Heart left ventricle (tissue), 16 donors: ENCODE measurements at places on chromosomes 11 and 22.

DNA sequence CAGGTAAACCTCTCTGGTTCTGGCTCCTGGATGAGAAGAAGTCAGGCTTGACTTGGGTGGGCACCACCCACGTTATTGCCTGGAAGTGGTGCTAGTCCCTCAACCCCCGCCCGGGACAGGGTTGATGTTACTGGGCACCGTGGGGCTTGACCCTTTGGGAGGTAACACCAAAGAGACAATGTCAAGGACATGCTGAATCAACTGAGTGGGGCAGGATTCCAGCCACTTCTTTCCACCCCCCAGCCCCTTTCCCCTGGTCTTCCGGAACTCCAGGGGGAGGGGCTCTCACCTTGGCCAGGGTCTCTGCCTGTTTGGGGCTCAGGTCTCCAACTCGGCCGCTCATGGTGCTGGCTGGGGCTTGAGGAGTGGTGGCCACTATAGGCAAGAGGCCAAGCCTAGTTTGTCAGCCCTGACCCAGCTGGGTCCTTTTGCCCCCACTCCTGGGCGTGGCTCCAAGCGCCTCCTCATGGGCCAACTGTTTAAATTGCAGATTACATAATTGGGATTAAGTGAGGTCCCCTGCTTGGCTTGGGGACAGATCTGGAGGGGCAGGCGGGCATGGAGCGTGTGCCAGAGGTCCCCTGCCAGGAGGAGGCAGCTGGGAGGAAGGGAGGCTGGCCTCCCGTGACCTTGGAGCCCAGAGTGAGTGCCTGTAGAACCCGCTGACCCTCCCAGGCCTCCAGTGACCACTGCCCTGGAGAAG, at the start of gene SEC14L3:
TSS of gene SEC14L3 (minus strand) at position 402 of the 703 bp plus-strand sequence. CDS start at position 343, 59 bp downstream.
- no peaks in the 10 kb centered on the region for H3K4me1 ChIP-seq
- no peak for DNase-seq
- H3K36me3 ChIP-seq, result no peaks in the 10 kb centered on the region
- H3K4me3 ChIP-seq, result no peak within 1 kb of the TSS
- no peak within 1 kb of the TSS for H3K27ac ChIP-seq
- H3K27me3 ChIP-seq, result peaks cover 9% of the 10 kb centered on the region

- no peak overlapping the region for H3K4me3 ChIP-seq
- no peak overlapping the region for H3K27ac ChIP-seq
- H3K4me1 ChIP-seq, result peaks cover 12% of the 10 kb centered on the region
- H3K27me3 ChIP-seq, result no peaks in the 10 kb centered on the region
These were observed 24.9 kb downstream of the LRRC10B start for GRCh38 chr11:61533401-61533800.

- H3K27ac ChIP-seq, result no peak overlapping the region
- H3K27me3 ChIP-seq, result no peaks in the 10 kb centered on the region
- peaks cover 3% of the 10 kb centered on the region for H3K4me1 ChIP-seq
- no peak overlapping the region for H3K4me3 ChIP-seq
These were observed 47.2 kb downstream of the CHRDL2 start for GRCh38 chr11:74683941-74684481.

DNA sequence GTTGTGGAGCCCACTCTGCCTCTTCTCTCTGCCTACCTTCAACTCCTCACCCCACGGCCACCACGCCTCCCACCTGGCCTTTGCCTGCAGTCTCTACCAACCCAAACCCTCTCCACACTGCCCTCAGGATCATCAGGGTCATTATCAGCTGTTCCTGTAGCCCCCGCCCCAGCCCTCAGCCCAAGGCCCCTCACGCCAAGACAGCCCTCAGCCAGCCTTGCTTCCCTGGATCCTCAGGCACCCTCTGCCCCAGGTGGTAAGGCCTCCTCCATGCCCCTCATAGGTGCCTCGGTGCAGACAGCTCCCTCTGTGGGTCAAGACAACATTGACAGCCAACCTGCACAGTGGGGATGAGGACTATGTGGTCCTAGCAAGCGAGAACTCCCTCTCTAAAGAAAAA, 1.7 kb downstream of the SBF1 start:
- no peaks in the 10 kb centered on the region for H3K27me3 ChIP-seq
- H3K4me3 ChIP-seq, result no peak overlapping the region
- H3K36me3 ChIP-seq, result no peaks in the 10 kb centered on the region

DNA sequence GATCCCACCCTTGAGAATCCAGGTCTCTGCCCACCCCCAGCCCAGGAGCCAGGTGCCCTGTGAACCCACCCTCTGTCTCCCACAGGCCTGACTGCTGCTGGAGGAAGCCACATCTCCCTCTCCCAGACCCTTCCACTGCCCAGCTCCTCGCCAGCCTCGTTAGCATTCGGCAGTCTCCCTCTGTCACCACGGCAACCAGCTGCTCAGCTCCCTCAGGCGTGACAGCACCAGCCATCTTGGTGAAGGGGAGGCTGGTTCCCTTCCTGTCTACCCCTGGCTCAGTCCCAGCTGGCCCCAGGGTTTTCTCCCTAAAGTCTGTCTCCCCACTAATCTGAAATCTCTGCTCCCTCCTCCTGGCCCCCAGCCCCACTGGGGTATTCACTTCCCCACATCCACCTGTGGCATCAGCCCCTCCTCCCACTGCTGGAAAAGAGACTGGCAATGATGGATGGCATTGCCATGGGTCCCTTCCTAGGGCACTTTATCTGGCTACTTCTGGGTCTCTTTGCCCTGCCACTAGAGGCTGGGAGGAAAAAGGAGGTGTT, 28.1 kb downstream of the NRXN2 start:
- H3K27ac ChIP-seq, result no peak overlapping the region
- H3K4me1 ChIP-seq, result no peaks in the 10 kb centered on the region
- no peaks in the 10 kb centered on the region for H3K36me3 ChIP-seq
- H3K4me3 ChIP-seq, result no peak overlapping the region

GRCh38 chr11:20197881-20198280, 37.6 kb upstream of the DBX1 start:
- H3K4me1 ChIP-seq, result no peaks in the 10 kb centered on the region
- no peaks in the 10 kb centered on the region for H3K27me3 ChIP-seq
- H3K36me3 ChIP-seq, result no peaks in the 10 kb centered on the region
- no peak overlapping the region for H3K4me3 ChIP-seq

GRCh38 chr11:44598831-44599230, 33.4 kb downstream of the CD82 start:
- no peaks in the 10 kb centered on the region for H3K36me3 ChIP-seq
- H3K27me3 ChIP-seq, result no peaks in the 10 kb centered on the region
- no peak for DNase-seq
- H3K27ac ChIP-seq, result no peak overlapping the region
- no peak overlapping the region for H3K4me3 ChIP-seq

- no peak overlapping the region for H3K4me3 ChIP-seq
- H3K27me3 ChIP-seq, result peaks cover 48% of the 10 kb centered on the region
- H3K36me3 ChIP-seq, result no peaks in the 10 kb centered on the region
- H3K27ac ChIP-seq, result no peak overlapping the region
- DNase-seq, result no peak
These were observed 6.3 kb downstream of the OVOL1 start for GRCh38 chr11:65793144-65793581.

- peak overlapping the region; percentile 8 for H3K27ac ChIP-seq
- H3K4me1 ChIP-seq, result peaks cover 76% of the 10 kb centered on the region
- no peaks in the 10 kb centered on the region for H3K27me3 ChIP-seq
- no peak for DNase-seq
These were observed 4.6 kb downstream of the APOL4 start for GRCh38 chr22:36197065-36197440.

GRCh38 chr22:34501366-34501965, 564.5 kb upstream of the ISX start:
- no peak overlapping the region for H3K27ac ChIP-seq
- no peaks in the 10 kb centered on the region for H3K36me3 ChIP-seq
- DNase-seq, result no peak
- H3K27me3 ChIP-seq, result no peaks in the 10 kb centered on the region
- H3K4me1 ChIP-seq, result no peaks in the 10 kb centered on the region

GRCh38 chr22:43635101-43635500, 177.0 kb downstream of the EFCAB6 start:
- no peak for DNase-seq
- no peaks in the 10 kb centered on the region for H3K4me1 ChIP-seq
- H3K4me3 ChIP-seq, result no peak overlapping the region

- peak; percentile 60 for DNase-seq
- H3K27ac ChIP-seq, result no peak overlapping the region
- H3K4me3 ChIP-seq, result peak overlapping the region; percentile 37
- H3K27me3 ChIP-seq, result peaks cover 2% of the 10 kb centered on the region
These were observed 6.0 kb upstream of the CDKN1C start for GRCh38 chr11:2891326-2892214.

- no peaks in the 10 kb centered on the region for H3K36me3 ChIP-seq
- H3K4me1 ChIP-seq, result peaks cover 69% of the 10 kb centered on the region
- no peak overlapping the region for H3K27ac ChIP-seq
- no peak for DNase-seq
These were observed 28.1 kb downstream of the MTMR2 start for GRCh38 chr11:95895815-95896214.

GRCh38 chr11:7004482-7004881, 15.7 kb downstream of the ZNF214 start:
- H3K27me3 ChIP-seq, result no peaks in the 10 kb centered on the region
- peaks cover 11% of the 10 kb centered on the region for H3K36me3 ChIP-seq
- no peak for DNase-seq
- no peaks in the 10 kb centered on the region for H3K4me1 ChIP-seq
- H3K27ac ChIP-seq, result no peak overlapping the region

DNA sequence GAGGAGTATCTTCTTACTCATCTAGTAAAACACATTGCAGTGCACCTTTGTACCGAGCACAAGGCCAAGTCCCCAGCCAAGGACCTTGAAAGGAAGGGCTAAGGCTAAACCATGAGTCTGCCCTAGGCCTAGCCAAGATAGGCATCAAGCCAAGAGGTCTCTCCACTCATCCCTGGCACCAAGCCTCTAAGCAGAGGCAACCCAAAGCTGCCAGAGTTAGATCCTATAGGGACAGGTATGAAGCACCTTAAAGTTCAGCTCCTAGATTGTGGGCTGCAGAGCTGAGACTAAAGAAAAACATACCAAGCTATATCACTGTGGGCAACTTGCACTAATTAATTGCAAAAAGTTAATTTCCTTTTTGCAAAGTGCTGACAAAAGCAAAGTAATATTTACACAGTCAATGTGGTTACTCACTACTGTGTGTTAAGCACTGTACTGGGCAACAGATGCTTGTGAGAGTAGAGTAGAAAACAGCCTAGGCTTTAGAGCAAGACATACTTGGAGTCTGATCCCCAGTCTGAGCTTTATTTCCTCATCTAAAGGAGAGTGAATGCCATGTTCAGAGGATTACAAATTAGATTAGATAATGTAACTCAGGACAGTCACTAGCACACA, 7.2 kb downstream of the COA4 start:
- DNase-seq, result no peak
- H3K27me3 ChIP-seq, result no peaks in the 10 kb centered on the region
- H3K27ac ChIP-seq, result no peak overlapping the region
- H3K36me3 ChIP-seq, result peaks cover 42% of the 10 kb centered on the region
- no peaks in the 10 kb centered on the region for H3K4me1 ChIP-seq

DNA sequence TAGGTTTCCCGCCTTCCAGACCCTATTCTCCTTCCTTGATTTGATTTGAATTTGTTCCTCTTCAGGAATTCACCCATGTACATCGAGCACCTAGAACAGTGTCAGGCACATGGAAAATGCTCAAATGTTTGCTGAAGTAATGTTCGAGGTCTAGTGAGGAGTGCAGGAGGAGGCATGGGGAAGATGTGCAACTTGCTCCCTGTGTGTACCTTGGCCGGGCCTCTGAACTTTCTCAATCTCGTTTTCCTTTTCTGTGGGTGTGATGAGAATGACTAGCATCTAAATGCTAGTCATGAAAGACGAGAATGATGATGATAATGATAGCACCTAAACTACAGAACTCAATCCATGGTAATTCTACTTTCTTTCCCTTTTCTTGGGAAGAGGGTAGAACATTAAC, 279.1 kb upstream of the PLET1 start:
- H3K4me1 ChIP-seq, result peaks cover 8% of the 10 kb centered on the region
- no peak overlapping the region for H3K4me3 ChIP-seq
- no peaks in the 10 kb centered on the region for H3K27me3 ChIP-seq
- no peak overlapping the region for H3K27ac ChIP-seq

DNA sequence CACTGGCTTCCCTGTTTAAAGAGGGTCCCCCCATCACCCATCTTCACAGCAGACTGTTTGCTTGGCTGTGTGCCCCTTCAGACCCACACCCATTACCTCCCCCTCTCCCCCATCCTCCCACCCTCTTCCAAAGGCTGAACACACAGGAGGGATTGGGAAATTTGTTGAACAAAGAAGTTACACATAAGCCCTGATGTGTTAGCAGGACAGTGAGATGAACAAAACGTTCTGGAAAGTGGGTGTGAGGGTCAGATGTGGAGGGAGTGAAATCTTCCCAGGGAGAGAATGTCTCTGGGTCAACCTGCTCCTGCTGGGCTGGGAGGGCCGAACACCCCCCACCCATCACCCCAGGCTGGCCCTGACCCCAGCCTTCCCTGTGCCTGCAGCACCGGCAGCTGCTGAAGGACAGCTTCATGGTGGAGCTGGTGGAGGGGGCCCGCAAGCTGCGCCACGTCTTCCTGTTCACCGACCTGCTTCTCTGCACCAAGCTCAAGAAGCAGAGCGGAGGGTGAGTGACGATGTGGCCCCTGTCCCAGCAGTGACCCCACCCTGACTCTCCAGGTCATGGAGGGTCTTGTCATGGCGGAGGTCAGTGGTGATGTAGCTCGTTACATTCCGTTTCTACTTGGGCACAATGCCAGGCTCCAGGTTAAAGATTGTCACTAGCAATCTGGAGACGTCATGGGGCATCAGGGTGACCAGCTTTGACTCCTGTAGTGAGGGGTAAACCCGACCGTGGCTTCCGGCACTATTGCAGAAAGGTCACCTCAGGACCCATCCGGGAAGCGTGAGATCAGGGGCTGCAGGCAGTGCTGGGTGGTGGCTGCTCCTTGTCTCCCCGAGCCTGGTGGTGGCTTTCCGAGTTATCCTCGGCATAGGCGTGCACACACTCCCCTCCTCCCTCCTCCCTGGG, 103.5 kb downstream of the BCR start:
- H3K4me3 ChIP-seq, result no peak overlapping the region
- no peaks in the 10 kb centered on the region for H3K27me3 ChIP-seq
- H3K27ac ChIP-seq, result no peak overlapping the region
- no peak for DNase-seq

GRCh38 chr11:4185561-4185960, 91.0 kb downstream of the RRM1 start:
- no peaks in the 10 kb centered on the region for H3K36me3 ChIP-seq
- no peak overlapping the region for H3K27ac ChIP-seq
- H3K27me3 ChIP-seq, result no peaks in the 10 kb centered on the region

DNA sequence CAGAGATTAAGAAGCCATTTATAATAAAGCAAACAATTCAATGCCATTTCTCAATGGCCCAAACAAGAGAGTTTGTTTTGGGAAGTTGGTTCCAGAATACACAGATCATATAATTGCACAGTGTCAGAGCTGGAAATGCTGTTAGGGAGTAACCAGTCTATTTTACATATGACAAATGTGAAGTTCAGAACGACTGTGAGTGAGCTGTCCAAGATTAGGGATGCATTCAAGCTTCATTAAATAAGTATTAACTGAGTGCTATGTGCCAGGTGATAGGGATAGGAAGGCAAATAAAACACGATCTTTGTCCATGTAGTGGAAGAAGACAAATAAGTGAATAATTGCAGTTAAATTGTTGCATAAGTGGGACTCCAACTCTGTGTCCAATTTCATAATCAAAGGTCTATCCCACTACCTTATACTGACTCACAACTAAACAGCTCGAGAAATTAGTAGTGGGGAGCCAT, 33.1 kb upstream of the PICALM start:
- DNase-seq, result no peak
- no peaks in the 10 kb centered on the region for H3K4me1 ChIP-seq
- no peaks in the 10 kb centered on the region for H3K36me3 ChIP-seq

- DNase-seq, result no peak
- H3K4me1 ChIP-seq, result no peaks in the 10 kb centered on the region
- H3K27ac ChIP-seq, result no peak overlapping the region
- no peaks in the 10 kb centered on the region for H3K27me3 ChIP-seq
These were observed 284.7 kb downstream of the MIAT start for GRCh38 chr22:26941896-26942636.

- peaks cover 29% of the 10 kb centered on the region for H3K4me1 ChIP-seq
- H3K27ac ChIP-seq, result no peak overlapping the region
These were observed 34.8 kb upstream of the CCDC34 start for GRCh38 chr11:27397624-27398399.
